ENCODE measurements at places on chromosomes 5 and 9.

DNA sequence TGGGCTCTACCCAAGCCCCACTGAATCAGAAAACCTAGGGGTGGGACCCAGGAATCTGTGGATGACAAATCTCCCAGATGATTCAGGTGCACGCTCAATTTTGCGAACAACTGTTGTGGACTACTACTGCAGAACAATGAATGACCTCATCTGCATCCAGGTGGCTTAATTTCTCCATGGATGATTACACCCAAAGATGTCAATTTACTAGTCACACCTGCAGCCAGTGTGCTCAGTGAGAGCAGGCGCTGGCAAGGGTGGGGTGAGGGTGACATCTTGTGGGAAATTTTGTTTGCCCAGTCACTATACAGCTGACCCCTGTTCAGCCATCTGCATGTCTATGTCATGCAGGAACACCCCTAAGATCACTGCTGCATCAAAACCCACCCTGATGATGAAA, 118.2 kb downstream of the ENTREP1 start:
- no peak for DNase-seq

DNA sequence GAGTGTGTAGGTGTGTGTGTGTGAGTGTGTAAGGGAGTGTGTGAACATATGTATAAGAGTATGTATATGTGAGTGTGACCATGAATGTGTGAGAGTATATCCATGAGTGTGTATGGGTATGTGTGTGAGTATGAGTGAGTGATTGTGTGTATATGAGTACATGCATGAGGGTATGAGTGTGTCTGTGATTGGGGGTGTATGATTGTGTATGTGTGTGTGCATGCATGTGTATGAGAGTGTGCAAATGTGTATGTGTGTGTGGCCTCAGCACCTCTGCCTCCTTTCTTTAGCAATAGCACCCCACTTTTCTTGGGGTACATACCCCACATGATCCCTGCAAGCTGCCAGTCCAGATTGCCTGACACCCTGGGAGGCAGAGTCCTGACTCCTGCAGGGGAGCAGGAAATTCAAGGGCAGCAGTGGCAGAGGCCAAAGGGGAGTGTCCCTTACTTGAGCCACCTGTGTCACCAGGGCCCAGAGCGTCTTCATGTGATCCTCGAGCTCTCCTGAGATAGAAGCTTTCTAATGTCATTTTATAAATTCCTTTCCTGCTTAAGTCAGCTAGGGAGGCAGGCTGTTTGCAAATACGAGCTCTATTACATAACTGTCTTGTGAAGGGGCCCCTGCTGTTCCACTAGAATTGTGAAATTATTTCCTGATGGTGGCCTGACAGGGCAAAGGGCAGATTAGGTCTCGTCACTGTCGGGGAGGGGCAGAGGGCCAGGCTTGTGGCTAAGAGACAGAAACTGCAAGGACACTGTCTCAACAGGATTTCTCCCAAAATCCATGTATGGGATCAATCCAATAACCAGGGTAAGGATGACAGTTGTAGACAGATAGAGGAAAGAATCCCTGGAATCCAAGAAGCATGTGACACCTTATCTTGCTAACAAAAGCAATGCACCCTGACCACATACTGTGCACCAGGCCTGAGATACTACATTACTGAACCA, 389.1 kb downstream of the GADD45G start:
- no peak for DNase-seq

GRCh38 chr5:146539973-146540372, 24.0 kb upstream of the GPR151 start:
- no peak for DNase-seq

GRCh38 chr9:96087669-96088299, 212.3 kb downstream of the ERCC6L2 start:
- DNase-seq = no peak

GRCh38 chr5:108862211-108862610, 114.5 kb downstream of the FER start:
- DNase-seq = no peak

- no peak for DNase-seq
These were observed 157.3 kb downstream of the DAB2IP start for GRCh38 chr9:121808781-121809180.

GRCh38 chr5:132747616-132748440, 602 bp downstream of the CCNI2 start:
- no peak for DNase-seq

Measured in ecto neural progenitor cell (in vitro differentiated cells).